Lung (tissue), 17 donors: ENCODE measurements at places on chromosomes 4 and X. TPM values are rescaled to one million over a fixed set of nuclear protein-coding genes. Genes with fewer than 3 reads are reported as not detected.

Gene GABRA4
- total RNA-seq: 0.09 TPM

Gene ADRA2C
- 0.23 TPM for total RNA-seq

Gene COL4A5
- 253 TPM for total RNA-seq

Gene XK
- 7.3 TPM for total RNA-seq

Gene NOX1
- total RNA-seq: not detected

Gene EMCN
- 33.0 TPM for total RNA-seq

Gene CNKSR2
- 41.4 TPM for total RNA-seq

Gene PNMA6A
- 2.0 TPM for total RNA-seq

Gene PPARGC1A
- total RNA-seq: 17.9 TPM

Gene CSAG1
- not detected for total RNA-seq

Gene ELK1
- total RNA-seq: 36.0 TPM

DNA sequence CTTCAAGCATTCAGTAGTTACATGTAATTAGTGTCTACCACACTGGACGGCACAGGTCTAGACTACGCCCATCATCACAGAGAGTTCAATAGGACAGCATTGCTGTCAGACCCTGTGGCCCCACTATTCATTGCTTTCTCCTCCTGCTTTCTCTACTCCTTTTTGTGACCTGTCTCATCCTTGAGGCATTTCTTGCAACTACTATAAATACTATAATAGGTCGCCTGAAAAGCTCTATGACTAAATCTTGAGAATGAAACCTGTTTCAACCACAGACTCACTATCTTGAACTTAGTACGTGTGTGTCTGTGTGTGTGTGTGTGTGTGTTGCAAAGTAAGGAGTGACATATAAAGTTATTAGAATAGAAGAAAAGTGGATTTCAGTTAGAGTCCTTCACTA is 252.9 kb upstream of the KLF3 start:
- no peak overlapping the region for H3K27ac ChIP-seq
- H3K27me3 ChIP-seq: no peaks in the 10 kb centered on the region
- no peak overlapping the region for H3K4me3 ChIP-seq
- H3K36me3 ChIP-seq: no peaks in the 10 kb centered on the region
- no peak for DNase-seq
- no peaks in the 10 kb centered on the region for H3K4me1 ChIP-seq

GRCh38 chr4:175671491-175671934 is 140.6 kb downstream of the GPM6A start:
- H3K27me3 ChIP-seq: no peaks in the 10 kb centered on the region
- no peak overlapping the region for H3K27ac ChIP-seq
- no peaks in the 10 kb centered on the region for H3K4me1 ChIP-seq
- H3K4me3 ChIP-seq: no peak overlapping the region

DNA sequence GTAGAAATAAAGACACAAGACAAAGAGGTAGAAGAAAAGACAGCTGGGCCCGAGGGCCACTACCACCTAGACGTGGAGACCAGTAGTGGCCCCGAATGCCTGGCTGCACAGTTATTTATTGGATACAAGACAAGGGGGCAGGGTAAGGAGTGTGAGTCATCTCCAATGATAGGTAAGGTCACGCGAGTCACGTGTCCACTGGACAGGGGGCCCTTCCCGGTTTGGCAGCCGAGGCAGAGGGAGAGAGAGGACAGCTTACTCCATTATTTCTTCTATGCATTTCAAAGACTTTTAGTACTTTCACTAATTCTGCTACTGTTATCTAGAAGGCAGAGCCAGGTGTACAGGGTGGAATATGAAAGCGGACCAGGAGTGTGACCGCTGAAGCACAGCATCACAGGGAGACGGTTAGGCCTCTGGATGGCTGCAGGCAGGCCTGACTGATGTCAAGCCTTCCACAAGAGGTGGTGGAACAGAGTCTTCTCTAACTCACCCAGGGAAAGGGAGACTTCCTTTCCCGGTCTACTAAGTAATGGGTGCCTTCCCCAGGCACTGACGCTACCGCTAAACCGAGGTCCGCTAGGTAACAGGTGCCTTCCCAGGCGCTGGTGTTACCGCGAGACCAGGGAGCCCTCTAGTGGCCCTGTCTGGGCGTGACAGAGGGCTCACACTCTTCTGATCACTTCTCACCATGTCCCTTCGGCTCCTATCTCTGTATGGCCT is 44.9 kb downstream of the ZBTB49 start:
- peak; percentile 49 for DNase-seq
- no peak overlapping the region for H3K4me3 ChIP-seq
- H3K27me3 ChIP-seq: no peaks in the 10 kb centered on the region
- H3K4me1 ChIP-seq: peaks cover 10% of the 10 kb centered on the region
- H3K36me3 ChIP-seq: no peaks in the 10 kb centered on the region
- no peak overlapping the region for H3K27ac ChIP-seq

- no peaks in the 10 kb centered on the region for H3K4me1 ChIP-seq
- no peaks in the 10 kb centered on the region for H3K27me3 ChIP-seq
- no peak for DNase-seq
- no peak overlapping the region for H3K27ac ChIP-seq
- no peak overlapping the region for H3K4me3 ChIP-seq
- H3K36me3 ChIP-seq: no peaks in the 10 kb centered on the region
Observed at GRCh38 chr4:97104006-97104405, 1039.3 kb downstream of the STPG2 start.

- H3K4me1 ChIP-seq: no peaks in the 10 kb centered on the region
- H3K36me3 ChIP-seq: no peaks in the 10 kb centered on the region
- no peak overlapping the region for H3K4me3 ChIP-seq
- no peaks in the 10 kb centered on the region for H3K27me3 ChIP-seq
- H3K27ac ChIP-seq: no peak overlapping the region
- peak; percentile 0 for DNase-seq
Observed at GRCh38 chrX:113059714-113060113, 219.1 kb upstream of the AMOT start.

GRCh38 chrX:9595174-9595573 is 130.3 kb downstream of the TBL1X start:
- H3K4me1 ChIP-seq: no peaks in the 10 kb centered on the region
- H3K4me3 ChIP-seq: no peak overlapping the region
- no peaks in the 10 kb centered on the region for H3K36me3 ChIP-seq
- no peak for DNase-seq
- peaks cover 3% of the 10 kb centered on the region for H3K27me3 ChIP-seq
- H3K27ac ChIP-seq: no peak overlapping the region

DNA sequence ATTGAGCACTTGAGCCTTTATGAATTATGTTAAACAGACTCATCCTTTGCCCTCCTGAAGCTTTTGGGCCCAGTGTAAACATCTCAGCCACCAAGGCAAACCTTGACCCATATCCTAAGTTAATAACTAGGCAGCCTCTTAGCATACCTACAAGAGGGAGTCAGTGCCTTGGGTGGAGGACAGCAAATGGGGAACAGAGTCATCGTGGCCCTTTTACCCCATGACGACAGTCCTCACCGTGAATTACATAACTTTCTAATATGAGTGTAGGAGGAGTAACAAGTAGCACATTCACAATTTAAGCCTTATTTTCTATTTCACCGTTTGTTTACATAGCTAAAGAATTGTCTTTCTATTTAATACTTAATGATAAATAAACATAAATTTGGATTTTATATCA is 16.8 kb downstream of the CLDN22 start:
- no peak overlapping the region for H3K4me3 ChIP-seq
- peaks cover 20% of the 10 kb centered on the region for H3K36me3 ChIP-seq
- no peak for DNase-seq
- no peaks in the 10 kb centered on the region for H3K27me3 ChIP-seq
- H3K4me1 ChIP-seq: peaks cover 3% of the 10 kb centered on the region

- H3K27ac ChIP-seq: no peak overlapping the region
- no peak overlapping the region for H3K4me3 ChIP-seq
- no peaks in the 10 kb centered on the region for H3K4me1 ChIP-seq
- H3K36me3 ChIP-seq: no peaks in the 10 kb centered on the region
- no peaks in the 10 kb centered on the region for H3K27me3 ChIP-seq
Observed at GRCh38 chr4:188015025-188015940, 19.7 kb downstream of the ZFP42 start.

GRCh38 chrX:31219174-31219573 is 147.3 kb upstream of the FTHL17 start:
- H3K4me1 ChIP-seq: peaks cover 4% of the 10 kb centered on the region
- peaks cover 9% of the 10 kb centered on the region for H3K27me3 ChIP-seq
- no peak overlapping the region for H3K27ac ChIP-seq
- no peak for DNase-seq
- H3K36me3 ChIP-seq: peaks cover 2% of the 10 kb centered on the region

DNA sequence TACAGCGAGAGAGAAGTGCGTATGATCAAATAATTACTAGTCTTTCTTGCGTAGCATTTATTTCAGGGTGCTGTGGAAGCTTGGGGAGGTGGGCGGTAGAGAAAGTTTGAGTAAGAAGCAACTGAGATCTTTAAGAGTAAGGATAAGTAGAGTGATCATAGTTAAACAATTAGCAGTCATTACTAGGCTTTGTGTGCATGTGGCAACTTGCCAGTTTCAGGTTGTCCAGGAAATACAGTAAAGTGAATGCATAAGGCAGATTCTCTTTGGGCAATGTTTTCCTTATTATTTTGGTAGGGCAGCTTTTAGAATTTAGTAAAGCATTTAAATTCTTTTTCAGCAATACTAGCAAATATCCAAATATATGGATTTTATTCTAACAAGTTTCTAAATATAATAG is 57.0 kb downstream of the HPGDS start:
- H3K36me3 ChIP-seq: peaks cover 15% of the 10 kb centered on the region
- DNase-seq: no peak
- no peak overlapping the region for H3K27ac ChIP-seq

- no peak for DNase-seq
- H3K4me1 ChIP-seq: no peaks in the 10 kb centered on the region
- no peak overlapping the region for H3K27ac ChIP-seq
- no peaks in the 10 kb centered on the region for H3K36me3 ChIP-seq
- no peak overlapping the region for H3K4me3 ChIP-seq
Observed at GRCh38 chr4:86990510-86990909, 55.7 kb downstream of the AFF1 start.

DNA sequence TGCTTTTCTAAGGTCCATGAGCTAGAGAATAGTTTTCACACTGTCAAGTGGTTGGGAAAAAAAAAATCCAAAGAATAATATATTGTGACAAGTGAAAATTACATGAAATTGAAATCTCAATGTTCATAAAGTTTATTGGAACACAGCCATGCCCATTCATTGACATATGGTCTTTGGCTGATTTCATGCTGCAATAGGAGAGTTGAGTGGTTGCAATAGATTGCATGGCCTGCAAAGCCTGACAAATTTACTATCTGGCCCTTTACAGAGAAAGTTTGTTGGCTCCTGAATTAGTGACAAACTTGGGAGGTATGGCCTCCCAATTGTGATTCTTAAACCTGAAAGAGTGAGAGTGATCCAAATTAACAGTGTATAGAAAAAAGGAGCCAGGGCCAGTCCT is 115.5 kb upstream of the FAM9C start:
- H3K27me3 ChIP-seq: no peaks in the 10 kb centered on the region
- no peak overlapping the region for H3K4me3 ChIP-seq
- DNase-seq: no peak
- H3K27ac ChIP-seq: no peak overlapping the region
- no peaks in the 10 kb centered on the region for H3K36me3 ChIP-seq

DNA sequence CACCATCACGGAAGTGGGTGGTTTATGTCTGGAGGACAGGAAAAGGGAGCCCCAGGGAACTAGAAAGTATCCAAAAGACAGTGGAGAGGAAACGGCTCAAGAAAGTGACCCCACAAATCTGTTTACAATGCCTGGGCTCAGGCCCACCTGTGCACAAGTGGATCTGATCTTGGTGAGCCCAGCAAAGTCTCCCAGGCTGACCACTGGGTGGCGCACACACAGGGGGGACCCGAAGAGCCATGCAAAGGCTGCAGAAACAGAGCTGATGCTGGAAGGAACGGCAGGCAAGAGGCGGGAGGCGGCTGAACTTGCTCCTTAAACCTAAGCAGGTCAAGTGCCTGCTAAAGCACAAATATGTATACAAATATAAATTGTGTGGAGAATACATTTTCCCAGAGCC is 9.6 kb downstream of the HAUS7 start:
- peaks cover 7% of the 10 kb centered on the region for H3K36me3 ChIP-seq
- peak; percentile 49 for DNase-seq
- H3K27me3 ChIP-seq: no peaks in the 10 kb centered on the region
- no peak overlapping the region for H3K27ac ChIP-seq
- no peak overlapping the region for H3K4me3 ChIP-seq

GRCh38 chrX:114272096-114272686 is 311.7 kb upstream of the HTR2C start:
- H3K36me3 ChIP-seq: no peaks in the 10 kb centered on the region
- no peak for DNase-seq
- no peak overlapping the region for H3K27ac ChIP-seq

GRCh38 chrX:107894038-107894437 is 68.4 kb downstream of the MID2 start:
- H3K27ac ChIP-seq: no peak overlapping the region
- peaks cover 7% of the 10 kb centered on the region for H3K27me3 ChIP-seq
- peak; percentile 50 for DNase-seq
- H3K4me1 ChIP-seq: no peaks in the 10 kb centered on the region
- H3K36me3 ChIP-seq: no peaks in the 10 kb centered on the region
- no peak overlapping the region for H3K4me3 ChIP-seq

DNA sequence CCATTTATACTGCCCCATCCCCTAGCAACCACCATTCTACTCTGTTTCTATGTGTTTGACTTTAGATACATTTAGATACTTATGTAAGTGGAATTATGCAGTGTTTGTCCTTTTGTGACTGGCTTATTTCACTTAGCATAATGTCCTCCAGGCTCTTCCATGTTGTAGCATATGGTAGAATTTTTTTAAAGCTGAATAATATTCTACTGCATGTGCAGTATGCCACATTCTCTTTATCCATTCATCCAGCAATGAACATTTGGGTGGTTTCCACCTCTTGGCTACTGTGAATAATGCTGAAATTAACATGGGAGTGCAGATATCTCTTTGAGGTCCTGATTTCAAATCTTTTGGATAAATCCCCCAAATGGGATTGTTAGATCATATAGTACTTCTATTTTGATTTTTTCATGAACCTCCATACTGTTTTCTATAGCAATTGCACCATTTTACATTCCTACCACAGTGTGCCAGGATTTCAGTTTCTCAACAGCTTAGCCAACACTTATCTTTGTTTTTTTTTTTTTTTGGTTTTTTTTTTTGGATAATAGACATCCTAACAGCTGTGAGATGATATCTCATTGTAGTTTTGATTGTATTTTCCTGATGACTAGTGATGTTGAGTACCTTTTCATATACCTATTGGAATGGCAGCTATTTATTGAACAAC is 105.9 kb upstream of the LNX1 start:
- H3K4me1 ChIP-seq: no peaks in the 10 kb centered on the region
- DNase-seq: no peak
- no peak overlapping the region for H3K27ac ChIP-seq
- no peaks in the 10 kb centered on the region for H3K36me3 ChIP-seq

GRCh38 chr4:14857475-14857874 is 144.8 kb upstream of the CPEB2 start:
- no peaks in the 10 kb centered on the region for H3K36me3 ChIP-seq
- no peak overlapping the region for H3K4me3 ChIP-seq
- DNase-seq: no peak
- H3K27me3 ChIP-seq: no peaks in the 10 kb centered on the region
- no peaks in the 10 kb centered on the region for H3K4me1 ChIP-seq
- no peak overlapping the region for H3K27ac ChIP-seq

GRCh38 chr4:10104211-10104990 is 12.2 kb downstream of the WDR1 start:
- DNase-seq: no peak
- peaks cover 51% of the 10 kb centered on the region for H3K4me1 ChIP-seq
- peak overlapping the region; percentile 65 for H3K27ac ChIP-seq
- H3K4me3 ChIP-seq: no peak overlapping the region
